ENCODE measurements at places on chromosomes 13 and 19.
A peak's percentile ranks its signal among the peaks of the same experiment; 100 is the strongest.

- no peak for DNase-seq
Measured at GRCh38 chr13:107477772-107478379, 737.5 kb downstream of the LIG4 start.

GRCh38 chr13:64778002-64778401 lies 2452.1 kb downstream of the PCDH9 start:
- DNase-seq, result no peak

DNA sequence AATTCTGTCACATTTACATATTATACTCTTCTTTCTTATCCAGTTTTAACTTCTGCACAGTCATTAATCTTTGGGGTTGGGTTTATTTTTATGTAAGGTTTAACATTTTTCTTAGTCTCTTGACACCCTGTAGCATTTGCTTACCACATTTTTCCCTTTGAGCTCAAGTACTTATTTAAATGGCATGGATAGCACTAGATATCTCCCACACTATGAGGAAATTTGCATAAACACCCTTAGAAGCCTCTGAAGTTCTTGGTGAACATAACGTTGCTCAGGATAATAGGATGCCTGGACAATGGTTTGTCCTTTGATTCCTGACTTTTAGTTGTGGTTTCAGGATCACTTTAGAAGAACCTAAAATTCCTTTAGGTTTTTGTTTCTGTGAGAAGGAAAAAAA lies 338.9 kb downstream of the PCDH17 start:
- no peak for DNase-seq

DNA sequence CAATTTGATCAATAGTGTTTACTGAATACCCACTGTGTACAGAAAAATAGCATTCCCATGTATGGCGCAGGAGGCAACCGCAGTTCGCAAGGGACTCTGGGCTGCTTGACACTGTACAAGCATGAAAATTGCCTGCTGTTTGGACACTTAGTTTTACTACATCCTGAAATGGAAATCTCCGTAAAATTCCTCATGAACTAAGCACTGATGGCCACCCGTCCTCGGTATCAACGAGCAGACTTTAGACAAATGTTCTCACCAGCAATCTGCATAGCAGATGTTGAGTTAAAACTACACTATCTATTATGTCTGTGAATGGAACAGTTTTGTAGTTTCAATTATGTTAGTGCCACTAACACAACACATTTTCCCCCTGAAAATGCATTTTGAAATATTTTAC lies 294.7 kb downstream of the DCLK1 start:
- no peak for DNase-seq

DNA sequence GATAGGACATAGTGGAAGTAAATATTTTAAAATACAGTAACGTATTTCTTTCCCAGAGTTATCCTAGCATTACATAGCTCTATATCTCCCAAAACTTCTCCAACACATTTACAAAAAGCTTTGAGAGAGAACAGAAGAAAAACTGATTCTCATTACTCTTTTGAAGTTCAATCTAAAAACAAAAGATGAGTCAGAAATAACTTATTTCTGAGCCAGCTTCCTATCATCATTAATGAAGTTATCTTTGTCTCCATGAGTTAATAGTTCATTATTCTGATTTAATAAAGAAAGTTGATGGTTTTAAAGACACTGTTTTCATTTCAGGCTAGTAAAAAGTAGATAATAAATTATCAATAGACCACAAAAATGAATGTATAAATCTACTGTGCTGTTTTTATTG lies 446.7 kb upstream of the SPRY2 start:
- DNase-seq, result no peak

GRCh38 chr19:6736169-6736916 lies 1.0 kb downstream of the GPR108 start:
- peak; percentile 49 for DNase-seq

- no peak for DNase-seq
Measured at GRCh38 chr13:31421756-31422155, 222.0 kb downstream of the B3GLCT start.

GRCh38 chr13:82147526-82147925 lies 1734.7 kb downstream of the SLITRK1 start:
- no peak for DNase-seq

DNA sequence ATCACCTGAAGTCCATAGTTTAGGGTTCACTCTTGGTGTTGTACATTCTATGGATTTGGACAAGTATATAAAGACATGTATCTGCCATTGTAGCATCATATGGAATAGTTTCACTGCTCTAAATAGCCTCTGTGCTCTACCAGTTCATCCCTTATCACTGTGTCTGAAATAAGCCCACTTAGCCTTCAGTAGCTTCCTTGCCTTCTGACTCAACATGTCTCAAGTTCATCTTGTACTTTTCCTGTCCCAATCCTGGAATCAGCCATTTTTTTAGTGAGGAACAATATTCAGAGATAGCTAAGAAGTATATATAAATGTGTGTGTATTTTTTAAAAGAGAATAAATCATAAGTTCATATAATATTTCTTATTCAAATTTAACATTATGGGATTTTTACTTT lies 79.2 kb downstream of the DHRS12 start:
- no peak for DNase-seq

DNA sequence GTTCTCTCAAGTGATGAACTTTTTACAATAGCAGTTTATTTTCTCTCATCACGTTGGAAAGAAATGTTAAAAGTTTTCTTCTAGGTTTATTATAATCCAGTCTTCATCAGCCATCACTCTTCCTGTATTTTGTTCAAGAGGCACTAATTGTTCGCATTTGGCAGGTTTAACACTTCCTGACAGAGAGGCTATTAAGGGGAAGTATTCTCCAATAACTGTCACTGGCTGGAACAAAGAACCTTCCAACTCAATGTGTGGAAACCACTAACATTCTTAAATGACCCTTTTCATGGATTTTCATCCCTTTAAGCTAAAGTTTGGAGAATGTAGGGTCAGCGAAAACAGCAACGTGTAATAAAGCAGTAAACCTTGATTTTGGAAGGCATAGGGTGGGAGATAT lies 145.1 kb downstream of the PCCA start:
- DNase-seq, result no peak

GRCh38 chr19:5537870-5538269 lies 29.9 kb downstream of the TINCR start:
- DNase-seq, result no peak

GRCh38 chr19:28126135-28126898 lies 1086.6 kb downstream of the UQCRFS1 start:
- DNase-seq, result no peak

DNA sequence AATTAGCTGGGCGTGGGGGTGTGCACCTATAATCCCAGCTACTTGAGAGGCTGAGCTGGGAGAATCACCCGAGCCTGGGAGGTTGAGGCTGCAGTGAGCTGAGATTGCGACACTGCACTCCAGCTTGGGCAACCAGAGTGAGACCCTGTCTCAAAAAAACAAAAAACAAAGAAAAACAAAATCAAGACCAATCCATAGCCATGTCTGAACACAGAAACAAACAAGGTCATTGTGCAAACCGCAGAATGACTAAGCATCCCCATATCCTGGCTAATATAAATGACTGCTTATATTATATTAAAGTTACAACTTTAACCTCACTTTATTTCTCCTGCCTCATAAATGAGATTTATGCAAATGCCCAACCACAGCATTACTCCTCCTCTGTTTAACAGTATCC lies 2.3 kb upstream of the LYPD3 start:
- DNase-seq, result no peak

GRCh38 chr13:80131204-80131603 lies 209.7 kb downstream of the SPRY2 start:
- DNase-seq, result no peak

- no peak for DNase-seq
Measured at GRCh38 chr19:41755328-41755913, at the start of gene CEACAM6. CEACAM6 (plus strand) TSS chr19:41755530; CDS start chr19:41755639, 109 bp downstream.

GRCh38 chr19:44924243-44924725 lies 9.9 kb downstream of the APOC1 start:
- DNase-seq, result no peak

DNA sequence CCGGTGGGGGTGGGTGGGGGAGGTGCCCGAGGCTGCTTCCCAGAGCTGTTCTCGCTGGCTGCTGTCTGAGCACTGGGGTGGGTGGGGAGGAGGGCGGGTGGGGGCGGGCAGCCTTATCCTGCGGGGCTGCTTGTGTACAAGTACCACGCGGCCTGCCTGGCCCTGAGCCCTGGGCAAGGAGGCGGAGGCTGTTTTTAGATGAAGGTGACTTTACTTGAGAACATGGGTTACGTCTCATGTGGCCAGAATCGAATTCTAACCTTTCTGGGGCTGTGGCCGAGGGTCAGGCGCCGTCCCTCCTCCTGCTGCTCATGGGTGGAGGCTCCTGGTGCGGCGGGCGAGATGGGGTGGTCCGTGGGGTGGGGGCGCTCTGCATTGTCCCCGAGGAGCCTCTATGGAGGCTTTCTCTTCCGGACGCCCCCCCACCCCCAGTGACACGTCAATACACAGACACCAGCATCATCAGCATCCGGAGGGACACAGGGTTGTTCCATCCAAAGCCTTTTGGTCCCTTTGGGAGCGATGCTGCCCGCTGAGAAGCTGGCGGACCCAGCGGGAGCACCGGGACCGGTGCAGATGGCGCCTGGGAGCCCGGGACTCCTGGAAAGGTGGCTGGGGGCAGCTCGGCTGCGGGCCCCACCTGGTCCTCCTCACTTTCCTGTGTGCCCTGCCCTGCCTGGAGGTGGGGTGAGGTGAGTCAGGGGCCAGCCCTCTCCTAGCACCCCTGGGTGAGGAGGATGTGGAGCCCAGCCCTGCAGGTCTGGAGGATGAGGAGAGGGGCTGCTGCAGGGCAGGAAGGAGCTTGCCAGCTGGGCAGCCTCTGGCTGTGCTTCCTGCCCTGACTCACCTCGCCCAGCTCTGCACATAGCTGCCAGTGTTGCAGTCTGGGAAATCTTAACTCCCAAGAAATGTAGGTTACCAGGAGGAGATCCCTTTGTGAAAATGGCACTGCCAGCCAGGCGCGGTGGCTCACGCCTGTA lies 3.4 kb downstream of the BSG start:
- no peak for DNase-seq

DNA sequence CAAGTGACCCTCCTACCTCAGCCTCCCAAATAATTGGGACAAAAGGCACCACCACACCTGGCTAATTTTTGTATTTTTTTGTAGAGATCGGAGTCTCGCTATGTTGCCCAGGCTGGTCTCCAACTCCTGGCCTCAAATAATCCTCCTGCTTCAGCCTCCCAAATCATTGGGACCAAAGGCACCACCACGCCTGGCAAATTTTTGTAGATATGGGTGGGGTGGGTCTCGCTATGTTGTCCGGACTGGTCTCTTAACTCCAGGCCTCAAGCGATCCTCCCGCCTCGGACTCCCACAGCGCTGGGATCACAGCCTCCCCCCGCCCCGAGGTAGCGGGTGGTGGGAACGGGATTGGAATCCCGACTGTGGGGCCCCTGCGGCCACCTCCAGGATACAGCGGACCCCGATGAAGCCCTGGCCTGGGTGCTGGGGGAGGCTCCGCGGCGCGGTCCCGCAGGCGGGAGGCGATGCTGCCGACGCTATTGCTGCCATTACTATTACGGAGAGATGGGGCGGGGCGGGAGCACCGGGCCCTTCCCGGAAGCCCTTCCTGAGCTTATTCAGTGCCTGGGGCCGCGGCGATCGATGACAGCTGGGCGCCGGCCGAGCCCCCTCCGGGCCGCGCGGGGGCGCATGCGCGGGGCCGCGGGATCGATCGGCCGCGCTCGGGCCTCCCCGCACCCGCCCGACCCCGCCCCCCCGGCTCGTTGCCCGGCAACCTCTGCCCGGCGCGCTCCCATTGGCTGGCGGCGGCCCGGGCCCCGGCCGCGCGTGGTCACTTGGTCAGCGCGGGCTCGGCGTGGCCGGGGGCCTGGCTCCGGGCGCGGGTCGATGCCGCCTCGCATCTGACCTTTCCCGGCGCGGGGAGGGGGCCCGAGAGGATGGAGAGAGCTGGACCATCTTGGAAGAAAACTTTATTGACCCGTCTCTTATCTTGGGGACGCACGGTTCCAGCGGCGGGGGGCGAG lies 27.9 kb upstream of the ONECUT3 start:
- DNase-seq, result peak; percentile 40

DNA sequence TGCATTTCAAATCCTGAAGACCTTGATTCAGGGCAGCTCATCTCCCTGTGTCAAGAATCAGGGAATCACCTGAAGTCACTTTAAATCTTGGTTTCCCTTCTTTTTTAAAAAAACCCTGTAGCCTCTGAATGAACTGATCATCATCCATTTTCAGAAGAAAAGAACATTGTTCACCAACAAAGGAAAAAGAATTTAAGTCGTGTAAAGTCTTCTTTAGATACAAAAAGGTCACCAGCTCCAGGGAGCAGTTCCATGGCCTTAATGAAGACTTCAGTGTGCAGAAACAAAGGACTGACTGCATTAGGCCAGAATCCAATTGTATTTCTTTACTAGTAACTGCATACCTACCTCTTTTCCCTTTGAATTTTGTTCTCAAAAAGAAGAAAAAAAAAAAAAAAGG lies 245.0 kb downstream of the ABCC4 start:
- no peak for DNase-seq

DNA sequence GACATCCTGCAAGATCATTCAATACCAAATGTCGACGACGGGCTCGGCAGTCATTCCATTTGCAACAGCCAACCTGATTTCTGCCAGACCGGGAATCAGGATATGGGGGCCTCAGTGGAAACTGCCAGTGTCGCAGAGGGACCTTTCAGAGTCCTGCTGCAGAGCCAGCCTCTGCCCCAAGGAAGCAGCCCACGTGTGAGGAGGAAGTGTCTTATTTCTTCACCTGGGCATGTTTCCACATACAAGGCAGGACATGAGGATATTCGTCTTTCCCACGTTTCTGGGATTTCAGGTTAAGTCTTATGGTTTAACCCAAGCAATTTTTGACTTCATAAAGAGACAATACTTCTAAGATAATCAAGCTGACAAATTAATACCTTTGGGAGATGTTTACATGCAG lies 69.9 kb downstream of the ABCC4 start:
- DNase-seq, result no peak

DNA sequence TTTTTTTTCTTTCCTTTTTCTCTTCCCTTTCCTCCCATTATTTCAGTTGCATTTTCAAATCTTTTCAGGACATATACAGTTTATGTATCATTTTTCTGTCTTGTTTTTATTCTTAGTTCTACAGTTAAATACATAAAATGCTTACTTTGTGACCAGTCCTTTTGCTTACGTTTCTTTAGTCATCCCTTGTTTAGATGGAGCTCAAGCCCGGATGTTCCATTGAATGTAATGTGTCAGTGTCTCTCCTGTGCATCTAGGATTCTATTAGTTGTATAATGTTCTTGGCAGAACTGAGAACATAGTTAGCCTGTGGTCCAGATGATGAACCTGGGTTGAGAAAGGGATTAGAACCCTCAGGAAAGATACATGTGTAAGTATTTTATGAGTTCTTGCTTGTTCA lies 17.8 kb downstream of the WASF3 start:
- DNase-seq, result no peak
